Endodermal cell (in vitro differentiated cells): ENCODE measurements at places on chromosomes 16 and 17. TPM values are rescaled to one million over a fixed set of nuclear protein-coding genes. Genes with fewer than 3 reads are reported as not detected.

- no peak for DNase-seq
These were observed 58.5 kb downstream of the CACNG5 start for GRCh38 chr17:66893382-66893781.

DNA sequence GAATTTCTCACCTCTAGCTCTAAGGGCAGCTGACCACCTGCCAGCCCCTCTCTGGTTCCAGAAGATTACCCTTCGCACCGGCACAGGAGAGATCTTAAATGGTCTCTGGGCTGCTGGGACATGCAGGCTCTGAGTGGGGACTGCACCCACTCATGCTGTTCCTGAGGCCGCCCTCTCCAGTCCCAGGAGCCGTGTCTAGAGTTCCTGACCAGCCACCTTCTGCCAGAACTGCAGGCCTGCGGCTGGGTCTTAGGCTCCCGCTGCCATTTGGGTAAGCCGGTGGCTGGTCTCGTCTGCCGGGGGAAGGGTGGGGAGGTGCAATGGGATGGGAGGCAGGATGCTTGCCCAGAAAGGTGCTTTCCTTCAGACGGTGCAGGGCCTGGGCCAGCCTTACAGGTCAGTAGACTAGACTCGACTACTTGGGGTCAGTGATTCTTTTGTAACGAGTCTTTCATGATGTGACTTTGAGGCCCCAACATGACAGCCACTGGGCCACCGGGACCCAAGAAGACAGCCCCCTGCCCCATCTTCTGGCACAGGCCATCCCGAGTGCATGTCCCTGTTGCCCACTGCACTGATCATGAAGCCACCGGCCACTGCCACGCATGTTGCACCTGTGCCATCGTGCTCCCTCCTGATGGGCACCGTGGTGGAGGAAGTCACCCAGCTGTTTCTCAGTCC lies 26.4 kb downstream of the B9D1 start:
- peak; percentile 68 for DNase-seq

Gene SP2
- 4.6 to 12.8 TPM (median 10.4 TPM) in 3 replicates for total RNA-seq

GRCh38 chr16:8611886-8612600 lies 9.5 kb upstream of the METTL22 start:
- no peak for DNase-seq

DNA sequence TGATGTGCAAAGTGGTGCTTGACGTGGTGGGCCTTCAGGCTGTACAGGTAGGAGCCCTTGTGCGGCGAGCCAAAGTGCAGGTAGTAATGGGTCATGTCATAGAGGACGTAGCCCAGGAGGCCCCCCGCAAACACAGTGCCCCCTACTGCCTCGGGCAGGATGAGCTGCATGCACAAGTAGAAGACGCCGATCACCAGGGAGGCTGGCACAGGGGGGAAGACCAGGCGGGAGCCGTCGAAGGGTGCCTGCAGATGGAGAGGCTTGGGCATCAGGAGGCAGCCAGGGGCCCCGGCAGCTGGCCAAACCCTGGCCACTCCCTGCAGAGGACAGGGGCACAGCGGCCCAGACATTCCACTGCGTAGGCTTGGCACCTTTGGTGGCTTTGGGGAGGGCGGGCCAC lies 15.7 kb upstream of the MLKL start:
- peak; percentile 59 for DNase-seq

- DNase-seq, result peak; percentile 68
These were observed 36.3 kb downstream of the GAS7 start for GRCh38 chr17:10162096-10162495.

DNA sequence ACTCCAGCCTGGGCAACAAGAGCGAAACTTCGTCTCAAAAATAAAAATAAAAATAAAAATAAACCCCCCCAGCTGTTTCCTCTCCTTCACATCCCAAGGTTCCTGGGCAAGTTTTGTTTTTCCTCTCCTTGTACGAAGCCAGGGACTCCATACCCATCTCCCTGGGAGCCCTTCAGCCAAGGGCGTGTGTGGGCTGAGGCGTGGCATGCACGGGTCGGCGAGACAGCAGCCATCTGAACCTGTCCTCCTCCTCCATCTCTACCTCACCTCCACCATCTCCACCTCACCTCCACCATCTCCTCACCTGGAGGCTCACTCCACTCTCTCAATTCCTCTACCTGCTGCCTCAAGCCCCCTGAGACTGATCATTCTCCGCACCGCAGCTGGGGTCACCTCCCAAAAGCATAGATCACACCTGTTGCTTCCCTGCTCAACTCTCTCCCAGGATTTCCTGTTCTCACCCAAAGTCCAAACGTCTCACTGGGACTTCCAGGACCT lies 16.9 kb downstream of the AANAT start:
- DNase-seq, result no peak

- no peak for DNase-seq
These were observed 47.6 kb downstream of the XPO6 start for GRCh38 chr16:28164140-28164539.

Gene IRX3
- total RNA-seq, result 16.4 and 17.3 TPM in 2 replicates

GRCh38 chr16:73062001-73062616 lies 14.2 kb upstream of the ZFHX3 start:
- DNase-seq, result no peak

Gene OR3A3
- total RNA-seq, result not detected in 2 replicates

Gene CLDN7
- total RNA-seq, result 142 to 193 TPM (median 154 TPM) in 3 replicates

Gene SLC5A2
- total RNA-seq, result 0.22 to 1.2 TPM in 2 of 3 replicates, not detected in the other

DNA sequence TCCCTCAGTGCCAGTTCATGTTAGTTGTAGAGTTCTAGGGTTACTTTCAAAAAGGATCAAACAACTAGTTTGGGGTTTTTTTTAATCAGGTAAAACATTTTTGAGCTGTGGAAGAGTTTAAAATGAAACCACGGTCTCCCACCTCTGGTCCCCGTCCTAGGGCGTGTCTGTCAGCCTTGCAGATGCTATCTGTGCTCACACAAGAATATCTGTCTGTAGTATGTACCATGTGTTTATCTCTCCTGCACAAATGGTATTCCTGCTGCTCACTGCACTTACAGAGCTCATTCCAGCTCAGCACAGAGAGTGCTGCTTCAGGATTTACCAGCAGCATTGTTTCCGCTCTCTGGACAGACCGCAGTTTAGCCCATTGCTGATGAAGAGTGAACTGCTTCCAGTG lies 38.9 kb downstream of the UBN1 start:
- no peak for DNase-seq

Gene HAPSTR1
- total RNA-seq, result 65.4 and 68.5 TPM in 2 replicates

- peak; percentile 60 for DNase-seq
These were observed 329.9 kb downstream of the KCNJ2 start for GRCh38 chr17:70499067-70499786.

DNA sequence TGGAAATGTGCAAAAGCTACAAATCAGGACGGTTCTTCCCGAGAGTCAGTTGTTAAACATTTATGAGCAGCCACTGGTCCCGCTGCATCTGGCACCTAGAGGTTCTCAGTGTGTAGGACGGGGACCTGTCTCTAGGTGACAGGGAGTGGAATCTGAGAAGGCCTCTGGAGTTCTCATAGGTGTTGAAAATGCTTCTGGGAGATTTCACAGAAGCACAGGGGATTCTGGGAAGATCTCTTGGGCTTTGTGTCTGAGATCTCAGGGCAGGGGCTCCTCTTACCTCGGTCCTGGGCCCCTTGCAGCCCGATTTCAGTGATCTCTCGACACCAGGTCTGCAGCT lies 8.9 kb downstream of the ALOX15 start:
- no peak for DNase-seq

- DNase-seq, result no peak
These were observed 80.3 kb upstream of the GRIN2A start for GRCh38 chr16:10262377-10263132.

GRCh38 chr17:81961521-81962498 lies 823 bp upstream of the NOTUM start:
- DNase-seq, result peak; percentile 72

DNA sequence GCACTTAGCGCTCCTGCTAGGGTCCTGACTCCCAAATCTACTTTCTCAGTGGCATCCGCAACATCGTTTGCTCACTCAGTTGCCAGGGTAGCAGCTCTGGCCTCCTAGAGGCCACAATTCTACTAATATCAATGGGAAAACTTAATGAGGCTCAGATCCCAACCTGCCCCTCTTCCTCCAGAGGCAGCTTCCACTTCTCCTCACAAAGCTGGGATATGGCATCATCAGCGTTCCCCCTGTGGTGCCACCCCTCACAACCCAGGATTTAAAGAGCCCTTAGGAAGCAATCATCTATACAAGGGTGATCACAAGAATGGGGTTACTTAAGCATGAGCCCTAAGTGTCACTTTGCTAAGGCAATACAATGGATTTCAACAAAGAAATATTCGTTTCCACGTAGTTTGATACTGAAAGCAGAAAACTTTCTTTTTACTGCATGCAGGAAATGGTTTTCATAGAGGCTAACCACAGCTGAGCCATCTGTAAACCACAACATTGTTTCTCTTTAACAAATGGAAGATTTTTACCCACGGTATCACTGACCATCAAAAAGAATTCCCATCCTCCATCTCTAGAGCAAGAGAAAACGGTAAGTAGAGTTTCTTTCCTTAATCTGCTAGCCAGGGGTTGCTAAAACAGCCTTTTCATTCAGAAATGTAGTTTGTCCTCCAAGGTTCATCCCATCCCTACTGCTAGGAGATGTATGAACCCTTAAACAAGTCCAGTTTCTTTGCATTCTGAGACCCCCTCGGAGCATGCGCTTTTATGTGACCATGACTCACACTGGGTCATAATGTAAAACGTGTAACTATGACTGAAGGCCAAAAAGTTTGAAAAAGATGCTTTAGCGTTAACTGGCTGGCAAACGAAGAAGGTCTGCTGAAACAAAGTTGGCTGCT lies 68.3 kb upstream of the BCAR1 start:
- no peak for DNase-seq

DNA sequence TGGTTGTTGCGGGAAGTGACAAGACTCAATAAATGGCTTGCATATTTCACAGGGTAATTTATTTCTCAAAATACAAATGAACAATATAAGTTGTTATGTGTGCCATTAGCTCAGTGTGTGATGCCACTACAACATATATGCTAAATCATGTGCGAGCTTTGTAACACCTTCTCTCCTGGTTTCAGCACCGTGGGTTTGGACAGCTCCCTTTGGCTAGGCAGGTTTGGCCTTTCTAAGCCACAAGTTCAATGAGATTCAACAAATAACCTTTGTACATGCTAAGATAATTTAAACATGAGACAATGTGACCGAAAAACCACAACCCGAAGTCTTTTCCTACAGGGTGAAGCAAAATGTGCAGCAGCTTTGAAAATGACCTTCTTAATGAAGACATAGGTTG lies 563.9 kb downstream of the TMEM114 start:
- peak; percentile 86 for DNase-seq

DNA sequence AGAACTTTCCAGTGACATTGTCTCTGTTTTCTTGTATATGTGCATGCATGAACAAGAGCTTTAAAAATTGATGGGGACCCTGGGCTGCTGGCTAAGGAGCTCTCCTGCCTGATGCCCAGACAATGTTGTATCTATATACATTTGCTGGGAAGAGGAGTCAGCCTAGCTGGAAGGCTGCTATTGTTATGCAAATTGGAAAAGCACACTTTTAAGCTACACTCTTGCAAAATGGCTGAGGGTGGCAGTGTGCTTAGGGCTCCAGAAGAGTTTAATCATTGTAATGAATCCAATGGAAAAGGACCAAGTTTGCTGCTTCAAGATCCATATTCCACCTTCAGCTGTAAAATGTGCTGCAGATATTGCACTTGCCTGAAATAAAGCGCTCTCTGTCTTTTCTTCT lies 171.8 kb downstream of the PRKCA start:
- peak; percentile 74 for DNase-seq

Gene MPV17L
- 1.7 to 2.8 TPM (median 2.7 TPM) in 3 replicates for total RNA-seq

Gene NGFR
- total RNA-seq, result 0.77 and 1.3 TPM in 2 replicates

- no peak for DNase-seq
These were observed 14.0 kb downstream of the GRIN2A start for GRCh38 chr16:10168258-10168657.

Gene KRTAP2-1
- total RNA-seq, result not detected in 2 replicates

GRCh38 chr17:30950669-30951399 lies 20.0 kb upstream of the RNF135 start:
- DNase-seq, result no peak

GRCh38 chr17:54259476-54259875 lies 436.7 kb downstream of the KIF2B start:
- no peak for DNase-seq

GRCh38 chr16:2008009-2008526 lies 1.6 kb downstream of the ZNF598 start:
- DNase-seq, result no peak

GRCh38 chr17:63647936-63648335 lies 25.7 kb downstream of the MAP3K3 start:
- peak; percentile 71 for DNase-seq

DNA sequence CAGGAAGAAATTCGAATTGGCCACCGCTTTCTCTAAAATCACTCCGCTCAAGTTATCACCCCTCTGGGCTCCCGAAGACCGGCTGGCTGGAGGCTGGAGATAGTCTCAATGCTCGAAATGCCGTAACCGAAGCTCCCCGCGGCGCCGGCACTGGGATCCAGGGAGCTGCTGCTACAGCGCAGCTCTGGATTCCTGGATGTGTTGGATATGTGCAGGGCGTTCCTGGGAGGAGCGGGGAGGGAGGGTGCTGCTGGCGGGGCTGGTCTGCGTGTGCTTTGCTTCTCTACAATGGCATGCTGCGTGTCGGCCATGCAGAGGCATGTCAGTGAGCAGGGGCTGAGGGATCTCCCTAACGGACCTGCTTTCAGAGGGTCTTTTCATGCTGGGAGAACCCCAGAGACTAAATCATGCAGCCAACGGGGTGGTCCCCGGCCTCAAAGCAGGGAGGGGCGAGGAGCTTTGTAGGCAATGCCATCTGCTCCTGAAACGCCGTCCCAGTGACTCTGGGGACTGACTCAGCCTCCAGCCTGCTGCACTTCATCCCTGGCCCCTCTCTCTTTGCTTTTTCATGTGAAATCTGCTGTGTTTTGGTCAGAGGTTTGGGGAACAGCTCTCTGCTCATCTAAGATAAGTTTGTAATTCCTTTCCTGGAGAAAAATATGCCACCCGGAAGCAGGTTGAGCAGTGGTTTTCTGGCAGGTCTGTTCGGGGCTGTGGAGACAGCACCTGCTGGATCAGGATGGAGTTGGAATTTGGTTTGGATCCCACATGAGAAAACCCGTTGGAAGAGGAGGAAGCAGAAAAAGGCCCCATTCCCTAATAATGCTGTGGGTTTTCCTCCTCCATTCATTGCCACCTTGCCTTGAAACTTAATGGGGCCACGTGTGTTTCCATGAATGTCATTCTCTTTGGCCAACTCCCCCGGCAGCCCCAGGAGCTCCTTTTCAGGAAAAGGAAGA lies 311.4 kb downstream of the SEC14L1 start:
- DNase-seq, result peak; percentile 92
